OCI-M1 (cell line): ENCODE measurements at places on chromosomes 12 and 14.

DNA sequence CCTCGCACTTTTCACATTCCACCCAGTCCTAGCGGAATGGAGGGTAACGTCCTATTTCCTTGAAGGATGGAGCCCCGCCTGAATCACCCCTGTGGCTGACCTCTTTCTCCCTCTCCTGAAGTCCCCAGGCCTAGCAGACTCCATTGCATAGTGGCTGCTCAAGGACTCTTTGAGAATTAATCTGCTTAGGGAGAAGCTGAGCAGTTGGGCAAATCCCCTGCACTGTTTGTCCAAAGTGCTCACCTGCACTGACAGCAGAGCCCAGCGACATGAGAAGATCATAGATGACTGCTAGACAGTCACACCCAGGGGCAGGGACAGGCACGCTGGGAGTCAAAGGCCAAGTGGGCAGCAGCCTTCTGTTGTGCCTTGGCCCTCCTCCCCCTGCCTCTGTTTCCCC lies 37.7 kb upstream of the DICER1 start:
- DNase-seq, result no peak

- DNase-seq, result no peak
Observed at GRCh38 chr14:24258548-24259265, 4.3 kb downstream of the TGM1 start.

DNA sequence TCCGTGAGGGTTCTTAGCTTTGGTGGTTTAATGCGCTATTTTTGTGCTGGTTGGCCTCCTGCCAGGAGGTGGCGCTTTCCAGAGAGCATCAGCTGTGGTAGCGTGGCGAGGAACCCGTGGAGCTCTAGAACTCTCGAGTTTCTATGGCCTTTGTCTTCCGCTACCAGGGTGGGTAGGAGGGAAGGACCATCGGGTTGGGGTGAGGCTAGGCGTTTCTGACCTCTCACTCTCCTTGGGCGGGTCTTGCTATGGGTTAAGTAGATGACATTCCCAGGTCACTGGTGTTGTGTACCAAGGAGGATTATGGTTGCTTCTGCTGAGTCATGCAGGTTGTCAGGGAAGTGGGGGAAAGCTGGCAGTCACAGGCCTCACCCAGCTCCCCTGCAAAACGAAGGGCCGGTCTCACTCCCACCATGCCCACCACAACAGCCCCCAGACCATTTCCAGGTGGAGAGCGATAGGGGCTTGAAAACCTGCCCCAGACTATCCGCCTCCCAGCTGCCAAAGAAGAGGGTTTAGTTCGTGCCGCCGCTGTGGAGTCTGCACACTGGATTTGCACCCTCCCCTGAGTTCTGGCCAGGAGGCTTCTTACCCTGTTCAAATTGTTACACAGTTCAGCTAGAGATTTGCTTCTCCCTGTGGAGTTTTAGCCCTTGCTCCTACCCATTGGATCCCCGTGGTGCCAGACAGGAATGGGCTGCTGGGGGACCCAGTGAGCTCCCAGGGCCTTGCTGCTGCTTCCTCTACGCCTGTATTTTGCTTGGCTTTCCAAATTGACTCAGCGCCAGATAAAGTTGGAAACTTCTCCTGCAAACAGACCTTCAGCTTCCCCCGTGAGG lies 21.9 kb downstream of the RNFT2 start:
- peak; percentile 72 for DNase-seq

GRCh38 chr14:74685056-74685455 lies 27.8 kb downstream of the AREL1 start:
- DNase-seq, result no peak

DNA sequence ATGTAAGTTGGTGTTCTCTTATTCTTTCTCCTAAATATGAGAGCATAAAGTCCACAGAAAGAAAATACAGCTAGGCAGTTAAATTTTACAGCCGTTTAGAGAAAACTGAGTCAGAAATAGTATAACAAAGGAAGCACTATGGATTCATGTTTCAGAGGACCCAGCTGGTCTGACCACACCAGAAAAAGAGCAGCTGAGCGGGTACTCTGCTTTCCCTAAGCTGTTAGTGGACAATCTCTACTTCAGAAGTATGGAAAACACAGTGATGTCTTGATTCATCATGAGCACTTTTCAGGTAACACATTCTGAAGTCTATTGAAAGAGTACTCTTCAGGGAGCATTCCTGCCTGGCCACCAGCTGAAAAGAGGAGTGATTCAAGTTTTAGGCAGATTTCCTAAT lies 12.4 kb downstream of the PPM1H start:
- no peak for DNase-seq

DNA sequence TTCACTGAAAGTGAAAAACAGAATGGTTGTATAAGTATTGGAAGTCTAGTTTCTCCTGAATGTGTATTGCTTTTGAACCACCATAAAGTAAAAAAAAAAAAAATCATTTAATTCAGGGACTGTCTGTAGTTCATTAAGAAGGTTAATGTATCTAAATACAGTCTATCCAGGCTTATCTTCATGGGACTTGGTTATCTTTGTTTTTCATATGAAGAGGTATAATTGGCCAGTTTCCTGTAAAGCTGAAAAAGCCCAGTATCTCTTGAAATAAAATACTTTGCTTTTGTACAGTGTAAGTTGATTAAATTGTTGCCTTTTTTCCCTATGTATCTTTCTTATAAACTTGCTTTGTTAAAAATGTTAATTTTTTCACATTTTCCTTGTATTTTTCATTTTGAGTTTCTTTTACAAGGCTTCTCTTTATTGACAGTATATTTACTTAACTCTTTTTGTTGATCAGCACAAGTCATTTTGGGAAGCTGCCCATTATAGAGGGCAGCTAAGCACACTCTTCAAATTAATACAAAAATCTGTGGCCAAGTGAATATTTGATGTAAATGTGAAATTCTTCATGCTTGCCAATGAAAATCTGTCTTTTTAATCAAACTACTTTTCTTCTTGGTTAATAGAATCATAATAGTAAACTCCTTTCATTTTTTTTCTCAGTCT lies 156.0 kb downstream of the TMTC3 start:
- DNase-seq, result peak; percentile 52

DNA sequence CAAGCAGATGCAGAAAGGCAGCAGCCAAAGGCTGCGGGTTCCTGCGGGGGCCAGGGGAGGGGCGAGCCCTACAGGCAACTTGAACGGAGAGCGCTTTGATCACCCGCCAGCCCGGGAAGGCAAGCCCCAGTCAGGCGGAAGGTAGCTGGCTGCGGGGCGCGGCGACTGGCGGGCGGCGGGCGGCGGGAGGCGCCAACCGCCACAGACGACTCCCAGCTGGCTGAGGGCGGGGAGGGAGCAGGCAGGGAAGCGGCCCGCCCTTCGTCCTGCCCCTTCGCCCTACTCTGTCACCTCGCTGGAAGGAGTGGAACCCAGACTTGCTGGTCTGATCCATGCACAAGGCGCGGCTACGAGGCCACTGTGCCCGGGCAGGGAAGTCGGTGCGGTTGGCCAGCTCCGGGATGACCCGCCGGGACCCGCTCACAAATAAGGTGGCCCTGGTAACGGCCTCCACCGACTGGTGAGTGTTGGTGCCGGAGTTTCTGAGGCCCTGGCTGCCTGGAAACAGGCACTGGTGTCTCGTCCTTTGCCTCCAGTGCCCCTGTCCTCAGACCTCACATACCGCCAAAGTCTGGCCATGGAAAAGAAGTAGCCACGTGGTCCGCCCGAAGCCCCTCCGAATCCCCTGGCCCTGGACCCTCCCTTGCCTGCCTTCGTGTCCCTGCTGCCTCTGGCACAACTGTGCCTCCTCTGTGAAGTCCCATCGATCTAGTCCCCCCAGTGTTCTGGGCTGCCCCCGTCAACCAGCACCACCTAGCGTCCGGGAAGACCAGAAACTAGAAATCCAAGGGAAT lies 15.4 kb upstream of the CARMIL3 start:
- DNase-seq, result peak; percentile 90

- no peak for DNase-seq
Observed at GRCh38 chr14:77377502-77377844, 294 bp downstream of the SAMD15 start.

DNA sequence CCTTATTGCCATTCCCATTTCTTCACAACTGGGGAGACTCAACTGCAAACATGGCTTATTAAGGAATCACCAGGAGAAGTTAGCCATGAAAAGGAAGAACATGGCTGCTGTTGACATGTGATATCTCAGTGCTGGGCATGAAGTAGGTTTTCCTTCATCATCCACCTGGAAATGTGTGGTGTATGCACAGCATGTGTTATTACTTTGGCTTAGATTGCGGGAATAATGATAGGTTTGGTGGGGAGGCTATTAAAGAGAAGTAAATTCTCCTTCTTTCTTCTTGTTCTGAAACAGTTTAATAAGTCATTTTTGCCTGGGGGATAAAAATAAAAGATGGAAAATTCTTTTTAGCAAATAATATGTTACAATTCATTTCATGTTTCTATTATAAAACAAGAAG lies 23.7 kb upstream of the CLEC14A start:
- no peak for DNase-seq

GRCh38 chr14:102554821-102555819 lies 37.3 kb upstream of the RCOR1 start:
- peak; percentile 71 for DNase-seq

DNA sequence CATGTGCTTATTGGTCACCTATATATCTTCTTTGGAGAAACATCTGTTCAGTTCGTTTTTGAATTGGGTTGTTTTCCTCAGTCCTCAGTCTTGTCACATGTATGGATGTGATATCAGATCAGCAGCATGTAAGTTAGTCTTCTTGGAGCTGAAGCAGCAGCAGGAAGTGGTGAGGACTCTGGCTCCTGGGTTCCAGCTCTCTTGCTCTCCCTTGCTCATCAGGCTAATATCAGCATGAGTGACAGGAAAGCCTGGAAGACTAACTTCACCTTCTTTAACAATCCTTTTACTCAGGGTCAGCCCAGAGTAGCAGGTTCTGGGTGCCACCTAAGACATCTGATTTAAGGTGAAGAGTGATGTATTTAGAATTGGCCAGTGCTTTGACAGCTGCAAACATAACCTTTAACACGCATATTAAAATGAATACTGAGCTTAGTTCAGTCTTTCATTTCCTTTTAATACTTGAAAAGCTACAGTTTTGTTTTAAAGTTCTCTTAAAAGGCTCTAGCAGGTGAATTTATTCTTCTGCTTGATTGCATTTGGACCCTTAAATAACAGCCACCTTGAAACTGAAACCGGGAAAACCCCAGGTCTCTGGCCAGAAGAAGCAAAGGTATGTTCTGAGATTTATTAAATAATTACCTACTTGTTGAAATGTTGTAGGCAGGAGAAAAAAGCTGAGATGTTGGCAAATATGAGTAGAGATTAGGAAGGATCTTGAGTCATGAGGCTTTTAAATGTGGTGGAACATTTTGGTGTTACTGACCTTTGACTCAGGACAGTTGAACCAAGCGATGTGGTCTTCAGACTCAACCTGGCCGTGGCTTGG lies 54.3 kb downstream of the DRAM1 start:
- DNase-seq, result no peak

DNA sequence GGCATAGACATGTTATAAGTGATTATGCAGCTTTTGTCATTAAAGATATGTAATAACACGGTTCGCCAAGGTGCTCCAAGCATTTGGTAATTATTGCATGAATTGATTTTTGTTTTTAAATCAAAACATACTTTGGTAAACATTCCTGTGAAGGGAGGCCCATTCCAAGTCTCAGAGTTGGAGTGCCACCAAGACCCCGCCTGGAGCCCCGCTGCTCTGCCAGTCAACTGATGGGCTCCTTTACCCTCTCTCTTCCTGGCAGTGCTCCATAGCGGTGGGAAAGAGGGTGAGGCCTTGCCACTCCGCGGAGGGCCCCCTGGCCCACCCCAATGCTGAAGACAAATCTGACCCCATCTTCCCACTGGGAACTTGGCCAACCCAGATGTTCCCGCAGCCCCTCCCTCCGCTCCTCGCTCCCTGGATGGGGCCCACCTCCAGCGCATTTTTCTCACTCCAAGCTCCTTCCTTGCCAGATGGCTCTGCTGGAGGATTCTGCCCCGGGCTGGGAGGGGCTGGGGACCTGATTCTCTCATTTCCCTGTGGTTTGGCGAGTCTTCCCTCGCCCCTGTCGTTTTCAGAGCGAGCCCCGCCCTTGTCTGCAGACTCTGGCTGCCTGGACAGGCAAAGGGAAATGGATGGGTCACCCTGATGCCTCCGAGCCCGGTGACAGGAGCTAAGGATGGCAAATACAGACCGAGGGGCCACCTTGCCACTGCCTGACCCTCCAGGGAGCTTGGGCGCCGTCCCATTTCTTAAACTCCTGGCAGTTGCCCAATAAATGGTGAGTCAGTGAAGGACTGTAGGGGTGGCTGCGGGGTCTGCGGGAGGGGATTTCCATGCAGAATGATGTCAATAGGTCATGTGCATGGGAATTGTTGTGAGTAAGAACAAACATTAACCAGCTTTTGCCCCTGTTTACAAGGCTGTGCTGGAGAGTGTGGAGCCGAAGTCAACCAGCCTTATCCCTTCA lies 9.2 kb upstream of the PAPLN start:
- DNase-seq, result no peak

DNA sequence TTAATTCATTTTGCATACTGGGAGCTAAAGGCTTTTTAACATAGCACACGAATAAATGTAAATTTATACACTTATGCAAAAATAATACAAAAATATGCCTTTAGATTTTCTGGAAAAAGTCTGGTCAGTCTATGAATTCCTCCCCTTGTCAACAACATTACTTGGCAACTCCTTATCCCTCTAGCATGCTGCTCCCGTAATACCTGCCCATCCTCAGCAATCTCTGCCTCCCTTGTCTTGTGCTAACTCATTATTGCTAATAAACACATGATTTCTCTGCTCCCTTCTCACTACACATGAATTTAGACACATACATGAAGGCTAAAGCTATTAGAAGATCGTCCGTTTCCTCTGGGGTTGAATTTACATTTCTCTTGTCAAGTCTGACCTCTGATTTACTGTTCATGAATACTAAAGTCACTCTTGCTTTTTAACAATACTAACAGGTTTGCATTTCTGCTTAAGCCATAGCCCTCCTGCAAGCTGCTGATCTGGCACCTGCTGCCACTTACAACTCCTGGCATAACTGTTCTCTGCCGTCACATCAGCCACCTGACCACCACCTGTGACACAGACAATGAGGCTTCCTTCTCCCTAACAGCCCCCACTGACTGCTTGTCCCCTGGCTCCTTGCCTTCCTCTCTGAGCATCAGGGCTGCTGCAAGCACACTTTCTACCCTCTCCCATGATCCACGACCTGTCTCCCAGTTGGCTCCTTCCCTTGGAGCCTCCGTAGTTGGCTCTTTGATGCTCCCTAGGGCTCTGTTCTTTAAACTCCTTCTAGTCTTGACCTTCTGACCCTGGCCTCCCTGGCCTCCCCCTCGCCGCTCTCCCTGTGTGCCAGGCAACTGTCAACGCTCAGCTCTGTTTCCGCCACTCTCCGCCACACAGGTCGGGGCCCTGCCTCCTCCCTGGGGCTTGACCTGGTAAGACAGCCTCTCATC lies 177.6 kb downstream of the CALM1 start:
- DNase-seq, result no peak

DNA sequence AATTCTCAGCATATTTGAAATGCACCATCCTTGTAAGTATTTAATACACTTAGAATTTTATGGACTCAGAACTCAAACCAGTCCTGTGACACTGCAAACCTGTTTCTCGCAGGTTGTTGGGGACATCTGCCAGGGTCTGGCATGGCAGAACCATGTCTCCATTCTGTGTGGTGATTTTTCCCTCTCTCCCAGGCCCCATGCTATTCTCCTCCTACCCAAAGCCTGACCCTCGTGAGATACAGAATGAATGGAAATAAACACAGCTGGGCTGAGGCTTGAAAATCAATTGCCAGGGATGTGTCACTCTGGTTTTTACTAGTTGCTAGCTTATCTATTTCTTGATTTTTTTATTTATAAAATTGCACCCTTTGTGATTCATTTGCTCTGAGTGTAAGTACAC lies 19.8 kb downstream of the TPH2 start:
- DNase-seq, result no peak

- no peak for DNase-seq
Observed at GRCh38 chr12:54082397-54082892, 28.8 kb downstream of the HOXC4 start.
